NAMALWA (cell line): ENCODE measurements at places on chromosomes 4 and X.
A peak's percentile ranks its signal among the peaks of the same experiment; 100 is the strongest.

- no peak for DNase-seq
These were observed 17.7 kb upstream of the CENPU start for GRCh38 chr4:184751585-184751956.

DNA sequence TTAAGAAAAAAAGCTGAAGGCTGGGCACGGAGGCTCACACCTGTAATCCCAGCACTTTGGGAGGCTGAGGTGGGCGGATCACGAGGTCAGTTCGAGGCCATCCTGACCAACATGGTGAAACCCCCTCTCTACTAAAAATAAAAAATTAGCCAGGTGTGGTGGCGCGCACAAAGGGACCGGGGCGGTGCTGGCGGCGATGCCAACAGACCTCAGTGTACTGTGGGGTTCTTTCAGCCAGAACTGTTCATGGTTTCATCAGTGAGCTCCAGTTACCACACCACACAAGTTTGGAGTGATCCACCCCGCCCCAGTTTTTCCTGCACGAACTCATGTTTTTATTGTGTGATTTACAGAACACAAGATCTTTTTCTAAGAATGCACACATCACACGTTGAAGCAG is 21.2 kb upstream of the IRAK1 start:
- no peak for DNase-seq

- DNase-seq, result no peak
These were observed 11.7 kb downstream of the MSX1 start for GRCh38 chr4:4871242-4871572.

GRCh38 chr4:47933840-47934239 is 19.5 kb upstream of the NFXL1 start:
- DNase-seq, result peak; percentile 80

- DNase-seq, result no peak
These were observed 180.0 kb downstream of the NKX6-1 start for GRCh38 chr4:84319124-84319523.

- DNase-seq, result peak; percentile 53
These were observed 63.9 kb downstream of the WFS1 start for GRCh38 chr4:6333301-6334202.

- DNase-seq, result no peak
These were observed 215.6 kb upstream of the PPARGC1A start for GRCh38 chr4:24105327-24106038.

- DNase-seq, result no peak
These were observed 57.1 kb upstream of the MID1 start for GRCh38 chrX:10677490-10677889.

DNA sequence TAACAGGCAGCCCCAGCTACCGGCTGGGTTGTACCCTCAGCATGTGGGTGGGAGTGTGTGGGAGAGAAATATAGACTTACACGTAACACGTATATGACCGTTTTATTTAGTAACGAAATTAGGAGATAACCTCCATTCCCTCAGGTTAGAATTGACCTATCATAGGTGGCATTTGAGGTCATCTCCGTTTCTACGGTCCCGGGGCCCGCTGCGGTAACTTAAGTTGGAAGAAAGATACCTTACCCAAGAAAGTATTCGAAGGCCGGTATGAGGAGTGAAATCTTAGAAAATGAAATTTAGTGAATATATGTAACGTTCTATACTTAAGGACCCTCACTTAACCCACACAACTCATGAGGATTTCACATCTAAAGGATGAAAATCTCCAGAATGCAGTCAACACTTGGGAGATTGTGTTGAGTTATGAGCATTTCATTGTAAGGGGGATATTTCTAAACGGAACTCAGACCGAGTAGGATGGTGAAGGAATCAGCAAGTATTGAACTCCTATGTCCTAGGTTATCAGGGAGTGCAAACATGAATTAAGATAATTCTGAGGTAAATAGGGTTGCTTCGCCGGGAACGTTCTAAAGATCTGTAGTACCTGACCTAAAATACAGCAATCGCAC is 891 bp downstream of the CISD2 start:
- no peak for DNase-seq

- DNase-seq, result no peak
These were observed 72.6 kb downstream of the ANK2 start for GRCh38 chr4:113122066-113122465.

DNA sequence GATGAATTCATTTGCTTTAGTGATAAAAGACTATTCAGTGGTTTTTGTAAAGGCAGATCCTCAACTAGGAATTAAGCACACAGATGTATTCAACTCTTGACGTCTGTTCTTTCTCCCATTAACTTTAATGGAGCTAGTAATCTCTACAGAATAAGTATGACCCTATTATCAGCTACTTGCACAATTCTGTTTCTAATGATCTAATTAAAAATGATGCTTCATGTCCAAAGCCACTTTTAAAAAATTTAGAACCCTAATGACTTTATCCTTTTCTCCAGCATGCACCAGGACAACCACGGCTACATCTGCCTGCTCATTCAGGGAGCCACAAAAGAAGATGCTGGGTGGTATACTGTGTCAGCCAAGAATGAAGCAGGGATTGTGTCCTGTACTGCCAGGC is 85.4 kb downstream of the CBR4 start:
- DNase-seq, result no peak

- DNase-seq, result no peak
These were observed 20.6 kb downstream of the NSG1 start for GRCh38 chr4:4407299-4408131.

DNA sequence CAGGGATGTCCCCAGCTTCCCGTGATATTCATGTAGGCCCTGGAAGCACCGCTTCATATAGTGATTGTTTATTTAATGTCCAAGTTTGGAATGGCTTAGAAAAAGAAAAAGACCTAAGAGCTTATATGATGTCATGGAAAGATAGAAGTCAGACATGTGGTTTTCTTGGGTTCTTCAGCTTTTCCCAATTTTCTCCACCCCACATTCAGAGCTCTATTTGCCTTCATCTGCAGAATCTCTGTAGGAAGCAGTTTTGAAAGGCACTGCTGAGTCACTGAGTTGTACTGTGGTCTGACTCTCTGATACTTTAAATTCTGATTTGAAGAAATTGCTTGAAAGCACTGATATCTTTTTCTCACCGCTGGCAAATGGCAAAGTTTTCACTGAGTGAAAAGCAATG is 120.6 kb upstream of the EDNRA start:
- DNase-seq, result no peak

- DNase-seq, result no peak
These were observed 810.3 kb downstream of the IL1RAPL1 start for GRCh38 chrX:29397506-29397905.

DNA sequence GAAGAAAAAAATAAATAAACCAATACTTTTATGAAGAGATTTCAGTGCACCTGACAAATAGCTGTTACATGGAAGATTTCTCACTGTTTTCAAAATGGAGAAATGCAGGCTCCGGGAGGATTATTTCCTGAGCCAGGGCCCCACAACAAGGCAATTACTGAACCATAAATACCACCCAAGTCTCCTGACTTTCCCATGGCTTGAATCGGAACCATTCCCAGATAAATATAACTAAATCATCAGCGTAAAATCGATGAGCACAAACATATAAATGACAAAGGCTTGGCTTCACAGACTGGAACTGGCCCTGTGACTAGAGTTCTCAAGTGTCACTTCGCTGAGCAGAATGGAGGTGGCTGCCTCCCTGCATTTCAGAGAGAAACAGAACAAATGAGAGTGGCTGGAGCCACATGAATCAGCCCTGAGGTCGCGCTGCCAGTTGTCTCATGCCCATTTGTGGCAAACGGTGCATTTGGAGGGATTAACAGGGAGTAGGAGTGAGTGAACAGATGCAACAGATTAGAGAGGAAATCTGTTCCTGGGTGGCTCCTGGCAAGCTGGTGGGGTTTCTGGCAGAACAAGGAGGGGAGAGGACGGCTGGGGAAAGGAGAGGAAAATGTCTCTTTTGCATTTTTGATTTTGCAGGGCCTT is 57.3 kb upstream of the STIM2 start:
- DNase-seq, result no peak

- peak; percentile 21 for DNase-seq
These were observed 1191.0 kb upstream of the AGA start for GRCh38 chr4:178633263-178633662.
